EL (cell line): ENCODE measurements at places on chromosomes 3 and 15.

- DNase-seq, result no peak
Measured at GRCh38 chr15:101025896-101026631, 106.9 kb downstream of the LRRK1 start.

DNA sequence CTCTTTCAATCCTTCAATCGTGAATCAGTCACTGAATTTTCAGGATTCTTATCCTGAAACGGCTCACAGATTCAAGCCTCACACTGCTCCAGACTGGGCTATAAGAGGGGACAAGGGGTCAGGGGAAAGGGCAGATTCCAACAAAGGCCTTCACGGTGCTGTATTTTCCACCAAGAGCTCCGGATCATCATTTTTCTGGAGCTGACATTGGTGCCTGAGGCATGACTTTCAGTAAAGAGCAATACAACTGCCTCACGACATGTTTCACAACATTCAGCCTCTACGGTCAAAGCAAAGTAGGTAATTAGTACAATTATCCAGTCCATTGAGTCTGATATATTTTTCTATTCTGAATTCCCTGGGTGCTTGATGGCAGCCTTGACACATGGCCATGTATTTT lies 185.0 kb upstream of the PRICKLE2 start:
- DNase-seq, result no peak

DNA sequence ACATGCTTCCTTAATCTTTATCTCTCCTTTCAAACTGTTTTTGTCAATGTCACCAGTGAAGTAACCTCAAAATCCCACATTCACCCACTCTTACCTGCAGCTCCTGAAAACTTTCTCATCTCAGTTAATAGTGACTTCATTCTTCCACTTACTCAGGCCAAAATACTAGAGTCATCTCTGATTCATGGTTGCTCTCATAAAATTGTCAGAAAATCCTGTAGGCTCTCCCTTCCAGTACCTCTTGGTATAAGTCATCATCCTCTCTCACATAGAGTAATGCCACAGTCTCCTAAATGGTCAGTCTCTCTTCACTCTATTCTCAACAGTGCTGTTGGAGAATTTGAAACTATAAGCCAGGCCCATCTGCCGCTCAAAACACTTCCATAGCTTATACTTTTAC lies 34.9 kb upstream of the POU1F1 start:
- peak; percentile 41 for DNase-seq

DNA sequence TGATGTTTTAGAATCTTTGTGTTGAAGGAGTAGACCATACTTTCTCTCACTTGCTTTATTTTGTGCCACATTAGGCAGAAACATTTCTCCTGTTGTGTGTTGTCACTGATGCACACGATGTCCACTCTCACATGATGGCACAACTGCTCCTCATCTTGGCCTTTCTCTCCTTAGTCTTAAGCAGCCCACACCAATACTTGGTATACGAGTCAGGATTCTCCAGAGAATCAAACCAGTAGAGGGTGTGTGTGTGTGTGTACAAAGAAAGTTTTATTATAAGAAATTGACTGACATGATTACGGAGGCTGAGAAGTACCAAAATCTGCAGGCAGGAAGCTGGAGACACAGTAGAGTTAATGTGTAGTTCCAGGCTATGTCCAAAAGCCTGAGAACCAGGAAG lies 187.1 kb downstream of the ALCAM start:
- DNase-seq, result peak; percentile 44

DNA sequence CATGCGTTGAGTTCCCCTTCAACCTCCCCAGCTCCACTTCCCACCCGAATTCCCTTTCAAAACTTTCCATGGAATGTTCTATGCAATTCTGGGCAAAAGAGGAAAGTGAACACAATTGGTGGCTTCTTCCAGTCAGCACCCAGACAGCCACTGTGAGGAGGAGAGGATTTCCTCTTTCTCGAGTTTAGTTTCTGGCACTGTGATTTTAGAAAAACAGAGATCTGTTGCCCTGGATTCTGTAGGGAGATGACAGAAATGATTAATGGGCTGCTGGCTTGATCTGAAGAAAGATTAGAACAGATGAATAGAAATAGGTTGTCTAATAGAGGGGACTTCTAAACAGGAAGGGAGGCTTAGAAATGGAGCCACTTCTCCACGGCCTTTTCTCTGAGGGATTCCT lies 172.0 kb downstream of the MCTP2 start:
- no peak for DNase-seq

DNA sequence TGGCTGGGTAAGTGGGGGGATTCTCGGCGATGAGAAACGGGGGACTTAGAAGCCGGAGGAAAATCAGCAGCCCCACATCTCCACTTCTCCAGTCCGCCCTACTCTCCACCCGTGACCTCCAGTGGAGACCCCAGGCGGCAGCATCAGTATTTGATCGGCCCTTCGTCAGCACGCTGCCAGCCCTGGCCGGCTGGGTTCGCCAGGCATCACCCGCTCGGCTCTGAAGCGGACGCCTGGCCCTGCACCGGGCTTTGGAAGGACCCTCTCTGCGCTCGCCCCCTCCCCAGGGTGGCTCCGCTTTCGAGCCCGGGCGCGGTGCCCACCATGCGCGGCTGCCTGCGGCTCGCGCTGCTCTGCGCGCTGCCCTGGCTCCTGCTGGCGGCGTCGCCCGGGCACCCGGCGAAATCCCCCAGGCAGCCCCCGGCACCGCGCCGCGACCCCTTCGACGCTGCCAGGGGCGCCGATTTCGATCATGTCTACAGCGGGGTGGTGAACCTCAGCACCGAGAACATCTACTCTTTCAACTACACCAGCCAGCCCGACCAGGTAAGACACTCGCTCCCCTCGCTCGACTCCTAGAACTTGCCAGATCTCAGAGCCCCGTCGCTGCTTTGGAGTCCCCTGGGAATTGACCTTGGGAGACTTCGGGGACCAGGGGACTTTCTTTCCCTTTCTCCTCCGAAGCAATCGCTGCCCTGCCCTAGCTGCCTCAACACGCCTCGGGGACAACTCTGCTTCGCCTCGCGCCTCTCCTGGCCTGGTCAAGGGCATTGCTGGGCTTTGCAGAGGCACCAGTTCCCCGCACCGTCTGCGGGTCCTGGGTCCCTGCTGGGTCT lies 561 bp downstream of the SIDT1 start:
- DNase-seq, result no peak

GRCh38 chr15:67132276-67132675 lies 66.9 kb downstream of the SMAD3 start:
- DNase-seq, result no peak

- DNase-seq, result no peak
Measured at GRCh38 chr3:35757991-35758757, 118.8 kb downstream of the ARPP21 start.

- DNase-seq, result peak; percentile 6
Measured at GRCh38 chr3:195153653-195154052, 117.3 kb downstream of the XXYLT1 start.

DNA sequence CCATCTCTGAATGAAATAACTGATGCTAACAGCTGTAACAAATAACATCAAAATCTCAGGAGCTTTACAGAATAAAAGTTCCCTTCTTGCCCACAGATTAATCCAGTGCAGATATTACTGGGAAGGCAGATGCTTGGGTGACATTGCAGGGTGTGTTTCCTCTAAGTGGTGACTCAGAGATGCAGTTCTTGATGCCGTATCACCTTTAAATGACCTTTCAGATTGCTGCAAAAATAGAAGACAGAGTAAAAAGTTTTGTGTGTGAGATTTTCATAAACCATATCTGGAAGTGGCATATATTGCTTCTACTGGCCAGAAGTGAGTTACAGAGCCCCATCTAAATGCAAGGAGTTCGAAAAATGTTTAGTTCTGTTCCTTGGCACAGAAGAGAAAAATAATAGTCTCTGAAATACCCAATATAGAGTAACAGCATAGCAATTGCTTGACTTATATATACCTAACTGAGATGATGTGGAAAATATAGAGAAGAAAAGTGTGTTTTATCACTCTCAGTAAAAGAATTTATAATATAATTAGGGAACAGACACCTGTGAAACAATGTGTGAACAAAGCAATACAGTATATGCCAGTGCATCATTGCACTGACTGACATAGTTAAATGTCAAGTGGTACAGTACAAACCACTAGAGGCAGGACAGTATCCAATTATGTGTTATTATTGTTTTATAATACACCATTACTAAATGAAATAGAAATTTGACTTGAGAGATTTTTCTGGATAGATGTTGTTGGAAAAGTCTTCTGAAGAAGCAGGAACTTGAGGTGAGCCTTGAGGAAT lies 430.7 kb upstream of the CBLB start:
- DNase-seq, result peak; percentile 36

DNA sequence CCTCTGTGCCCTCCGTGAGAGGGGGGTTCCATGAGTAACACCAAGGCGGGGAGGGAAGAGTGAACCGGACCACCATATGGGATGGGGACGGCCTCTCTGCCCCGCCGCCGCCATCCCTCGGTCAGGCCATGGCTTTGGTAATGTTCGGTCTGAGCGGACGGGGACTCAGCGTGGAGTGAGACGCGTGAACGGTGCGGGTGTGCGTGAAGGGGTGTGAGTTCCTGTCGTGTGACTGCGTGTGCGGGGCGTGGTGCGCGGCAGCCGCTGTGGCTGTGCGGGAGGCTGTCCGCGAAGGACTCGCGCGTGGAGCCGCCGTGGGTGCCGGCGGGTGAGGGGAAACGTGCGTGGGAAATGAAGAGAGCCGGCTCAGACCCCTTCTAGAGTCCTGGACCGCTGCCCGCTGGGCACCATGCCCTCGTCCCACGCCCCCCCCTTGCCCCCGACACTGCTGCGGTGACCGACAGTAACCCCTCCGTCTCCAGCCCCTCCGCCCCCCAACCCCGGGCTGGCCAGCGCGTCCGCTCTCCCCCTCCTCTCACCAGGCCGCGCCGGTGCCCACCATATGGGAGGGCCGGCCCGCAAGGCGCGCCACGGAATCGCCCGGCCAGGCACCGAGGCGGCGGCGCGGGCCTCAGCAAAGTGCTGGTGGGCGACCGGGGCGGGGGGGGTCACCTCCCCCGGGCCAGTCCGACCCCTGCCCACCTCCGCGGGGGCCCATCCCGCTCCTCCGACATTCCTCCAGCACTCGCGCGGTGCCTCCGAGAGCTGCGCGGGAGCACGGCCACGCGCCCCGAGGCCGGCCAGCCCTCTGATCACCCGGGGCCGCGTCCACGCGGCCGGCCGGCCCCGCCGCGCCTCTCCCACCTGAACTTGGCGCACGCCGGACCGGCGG lies 589 bp downstream of the KLF15 start:
- peak; percentile 12 for DNase-seq

GRCh38 chr3:12279591-12280326 lies 9.1 kb upstream of the PPARG start:
- DNase-seq, result no peak

GRCh38 chr15:89972085-89972484 lies 29.0 kb upstream of the ZNF710 start:
- no peak for DNase-seq

- DNase-seq, result no peak
Measured at GRCh38 chr3:197577366-197578074, 21.8 kb upstream of the BDH1 start.

DNA sequence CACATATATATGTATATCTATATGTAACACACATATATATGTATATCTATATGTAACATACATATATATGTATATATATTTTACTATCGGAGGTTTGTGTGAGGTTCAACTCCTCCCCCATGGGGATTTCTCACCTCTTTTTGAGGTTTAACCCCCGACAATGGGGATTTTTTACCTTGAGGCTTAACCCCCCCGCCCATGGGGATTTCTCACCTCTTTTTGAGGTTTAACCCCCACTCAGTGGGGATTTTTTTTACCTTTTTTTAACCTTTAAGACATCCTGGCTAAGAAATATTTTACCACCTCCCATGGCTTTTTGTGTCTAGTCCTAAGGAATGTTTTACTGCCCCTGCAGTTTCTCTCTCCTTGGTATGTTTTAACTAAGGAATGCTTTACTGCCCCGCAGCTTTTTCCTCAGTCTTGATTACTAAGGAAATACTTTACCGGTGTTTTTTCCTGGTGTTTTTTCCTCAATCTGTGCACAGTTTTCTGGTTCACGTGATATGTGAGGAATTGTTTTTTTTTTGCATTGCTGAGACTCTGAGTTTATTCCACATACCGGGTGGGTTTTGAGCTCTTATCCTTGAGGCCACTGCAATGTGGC lies 185.2 kb downstream of the KLF13 start:
- DNase-seq, result no peak

- DNase-seq, result no peak
Measured at GRCh38 chr15:39886418-39886817, 33.6 kb downstream of the GPR176 start.

DNA sequence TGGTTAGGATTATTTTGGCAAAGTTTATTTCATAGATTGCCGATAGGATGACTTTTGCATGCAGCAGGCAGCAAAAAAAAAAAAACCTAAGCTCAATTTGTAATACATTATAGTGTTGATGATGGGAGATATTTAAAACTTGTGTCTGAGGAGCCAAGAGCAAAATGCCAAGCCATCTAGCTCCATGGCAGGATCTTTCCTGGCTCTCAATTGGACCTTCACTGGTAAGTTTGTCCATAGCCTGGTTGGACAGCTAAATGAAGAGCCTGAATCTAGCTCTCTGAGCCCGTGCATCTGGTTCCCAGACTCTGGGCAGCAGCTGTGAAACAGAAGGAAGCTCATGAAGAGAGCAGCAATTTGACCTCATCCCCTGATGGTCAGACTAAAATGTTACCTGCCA lies 17.5 kb downstream of the STAC start:
- no peak for DNase-seq

DNA sequence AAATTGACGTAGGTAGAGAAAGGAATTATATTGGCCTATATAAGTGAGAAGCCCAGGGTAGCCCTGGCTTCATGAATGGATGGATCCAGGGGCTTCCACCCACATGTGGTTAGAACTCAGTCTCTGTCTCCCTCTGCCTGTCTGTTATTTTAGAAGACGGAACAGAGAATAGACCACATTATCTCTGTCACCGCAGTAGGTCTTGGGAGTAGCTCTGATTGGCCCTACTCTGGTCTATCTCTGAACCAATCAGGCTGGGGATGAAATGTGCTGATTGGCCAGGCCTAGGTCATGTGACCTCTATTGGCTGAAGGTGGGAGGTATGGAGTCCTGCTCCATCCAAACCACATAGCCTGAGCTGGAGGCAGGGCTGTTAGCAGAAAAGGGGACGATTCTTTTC lies 143.0 kb upstream of the PRR23C start:
- DNase-seq, result no peak
